ENCODE measurements at places on chromosomes 2 and 18.

- no peak for DNase-seq
These were observed 50.0 kb downstream of the SH3RF3 start for GRCh38 chr2:109178968-109179367.

DNA sequence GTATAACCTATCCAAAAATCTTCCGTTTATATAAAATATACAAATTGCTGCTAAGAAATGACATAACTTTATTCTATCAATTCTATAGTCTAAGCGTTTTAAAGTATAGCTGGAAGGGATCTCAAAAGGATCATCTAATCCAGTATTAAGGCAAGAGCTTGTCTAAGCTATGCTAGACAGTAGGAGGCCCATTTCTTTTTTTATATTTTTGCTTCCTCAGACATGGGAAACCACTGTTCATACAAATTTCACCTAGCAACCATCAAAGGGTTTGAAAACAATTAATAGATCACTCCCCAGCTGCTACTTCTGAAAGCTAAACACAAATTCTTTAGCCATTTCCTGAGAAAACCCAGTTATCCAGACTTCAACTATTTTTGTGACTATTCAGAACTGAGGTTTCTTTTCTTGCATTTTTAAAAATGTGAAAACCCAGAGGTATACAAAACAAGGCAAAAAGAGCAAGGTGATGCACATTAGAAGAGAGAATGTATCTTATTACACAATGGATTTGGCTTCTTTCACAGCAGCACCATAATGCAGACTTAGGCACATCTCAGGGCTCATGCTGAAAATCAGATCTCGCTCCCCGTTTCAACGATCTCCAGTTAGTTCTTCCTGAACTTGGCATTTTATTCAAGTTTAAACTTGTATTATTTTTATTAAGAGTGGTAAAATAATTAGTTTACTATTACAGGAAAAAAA is 274.4 kb downstream of the LRP1B start:
- DNase-seq = no peak

GRCh38 chr18:79046522-79046921 is 22.7 kb upstream of the ATP9B start:
- no peak for DNase-seq

DNA sequence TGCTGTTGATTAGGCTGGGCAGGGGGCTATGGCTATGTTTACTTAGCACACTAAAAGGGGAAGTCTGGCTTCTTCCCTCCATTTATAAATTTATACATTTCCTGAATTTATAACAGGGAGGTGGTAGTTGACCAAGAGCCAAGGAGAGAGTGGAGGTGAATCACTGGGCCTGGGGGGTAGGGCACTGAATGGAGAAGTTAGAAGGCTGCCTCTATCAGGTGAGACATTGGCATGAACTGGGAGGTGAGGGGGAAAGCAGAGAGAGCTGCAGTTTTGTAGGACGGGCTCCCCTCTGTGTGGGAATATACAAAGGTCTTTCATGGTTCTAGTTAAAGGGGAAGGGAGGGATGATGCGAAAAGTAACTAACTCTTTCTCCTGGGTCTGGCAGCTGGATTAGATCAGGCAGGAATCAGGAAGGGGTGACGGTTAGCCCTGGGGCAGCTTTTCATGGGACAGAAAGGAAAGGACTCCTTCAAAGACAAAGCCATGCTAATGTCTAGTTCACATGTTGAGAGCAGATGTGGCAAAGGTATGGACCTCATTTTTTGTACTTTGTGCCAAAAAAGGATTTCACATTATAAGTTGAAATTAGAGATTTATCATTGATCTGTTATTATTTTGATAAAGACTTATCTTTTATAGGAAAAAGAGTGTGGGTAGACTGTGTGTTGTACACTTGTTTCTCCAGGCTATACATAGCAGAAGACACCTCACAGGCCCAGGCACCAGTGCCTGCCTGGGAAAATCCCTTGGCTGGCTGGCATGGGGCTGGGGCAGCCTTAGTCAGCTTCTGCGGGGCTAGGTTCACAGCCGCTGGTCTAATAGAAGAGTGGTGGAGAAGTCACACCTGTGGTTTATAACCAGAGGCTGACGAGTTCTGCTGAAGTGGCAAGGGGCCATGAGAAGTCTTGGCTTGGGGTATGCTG is 158.7 kb downstream of the CLIP4 start:
- no peak for DNase-seq

DNA sequence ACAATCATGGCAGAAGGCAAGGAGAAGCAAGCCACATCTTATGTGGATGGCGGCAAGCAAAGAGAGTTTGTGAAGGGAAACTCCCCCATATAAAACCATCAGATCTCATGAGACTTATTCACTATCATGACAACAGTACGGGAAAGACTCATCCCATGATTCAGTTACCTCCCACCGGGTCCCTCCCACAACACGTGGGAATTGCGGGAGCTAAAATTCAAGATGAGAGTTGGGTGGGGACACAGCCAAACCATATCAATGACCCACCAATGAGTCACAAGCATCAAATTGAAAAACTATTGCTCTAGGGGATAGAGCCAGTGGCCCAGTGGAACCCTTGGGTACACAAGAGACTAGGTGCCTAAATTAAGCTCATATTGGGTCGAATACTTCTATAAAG is 157.4 kb downstream of the FBXO15 start:
- no peak for DNase-seq

DNA sequence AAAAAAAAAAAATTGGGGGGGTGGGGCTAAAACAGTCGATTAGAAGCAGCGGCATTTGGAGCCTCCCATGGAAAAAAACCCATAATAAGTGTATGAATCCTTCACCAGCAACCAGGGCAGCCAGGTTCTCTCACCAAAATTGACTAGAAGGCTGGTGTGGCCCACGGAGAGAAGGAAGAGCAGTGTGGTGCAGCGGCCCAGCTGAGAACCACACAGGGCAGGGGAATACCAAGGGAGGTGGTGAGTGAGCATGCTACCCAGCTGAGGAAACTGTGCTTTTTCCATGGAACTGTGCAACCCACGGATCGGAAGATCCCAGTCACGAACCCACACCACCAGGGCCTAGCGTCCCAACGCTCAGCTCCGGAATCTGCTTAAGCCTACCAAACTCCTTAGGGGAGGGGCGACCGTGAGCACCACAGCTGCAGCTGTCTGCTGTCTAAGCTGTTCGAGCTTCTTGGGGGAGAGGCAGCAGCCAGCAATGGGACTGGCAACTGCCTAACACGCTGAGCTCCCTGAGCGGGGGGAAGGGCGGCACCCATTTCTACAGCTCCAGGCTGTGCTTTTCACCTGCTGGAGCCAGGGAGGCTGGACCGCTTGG is 1037.2 kb upstream of the ACVR2A start:
- no peak for DNase-seq

- no peak for DNase-seq
These were observed 73.7 kb upstream of the ZNF516 start for GRCh38 chr18:76568731-76569130.

GRCh38 chr2:73718851-73719621 is 18.1 kb downstream of the TPRKB start:
- no peak for DNase-seq

- no peak for DNase-seq
These were observed 50.8 kb downstream of the EMILIN2 start for GRCh38 chr18:2897448-2898185.

DNA sequence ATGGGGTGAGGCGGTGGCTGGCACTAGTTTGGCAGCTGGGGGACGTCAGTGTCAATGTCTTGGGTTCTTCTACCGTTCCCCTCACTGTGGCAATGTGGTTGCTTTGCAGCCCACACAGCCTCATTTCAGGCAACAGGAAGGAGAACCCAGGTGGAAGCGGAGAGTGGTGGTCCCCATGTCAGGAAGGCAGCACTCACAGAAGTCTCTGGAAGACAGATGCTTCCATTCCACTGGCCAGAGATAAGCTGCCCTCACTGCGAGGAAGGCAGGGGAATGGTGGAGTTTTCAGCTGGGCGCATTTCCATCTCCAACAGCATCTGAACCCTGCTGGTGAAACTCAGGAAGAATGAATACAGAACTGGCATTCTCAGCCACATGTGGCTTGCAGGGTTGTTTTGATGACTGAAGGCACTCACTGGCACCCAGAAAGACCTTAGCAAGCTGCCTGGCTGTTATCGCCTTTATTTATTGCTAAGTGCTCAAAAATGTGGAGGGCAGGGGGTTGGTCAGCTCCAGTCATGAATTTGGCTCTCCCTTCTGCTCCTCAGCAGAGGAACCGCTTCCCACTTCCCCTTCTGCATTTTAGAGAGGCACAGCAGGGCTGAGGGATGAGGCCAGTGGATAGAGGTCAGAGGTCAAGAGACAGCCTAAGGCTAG is 19.4 kb downstream of the KCNIP3 start:
- no peak for DNase-seq

GRCh38 chr18:67279988-67280387 is 236.5 kb downstream of the DSEL start:
- no peak for DNase-seq

DNA sequence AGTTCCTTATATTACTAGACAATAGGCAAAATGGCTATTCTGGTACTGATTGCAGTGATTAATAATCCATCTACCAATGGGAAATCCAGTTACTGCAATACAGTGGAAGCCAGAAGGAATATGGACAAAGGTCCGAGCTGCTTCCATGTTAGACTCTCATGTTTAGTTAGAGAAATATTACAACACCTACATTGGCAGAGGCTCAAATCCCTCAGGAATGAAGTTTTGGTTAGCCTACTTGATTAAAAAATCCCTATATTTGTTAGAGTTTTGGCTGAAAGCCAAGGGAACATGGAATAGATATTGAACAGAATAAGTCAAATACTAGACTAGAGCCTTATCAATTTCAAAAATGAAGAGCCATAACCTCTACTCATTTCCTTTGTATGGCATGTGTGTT is 48.5 kb downstream of the ARL6IP6 start:
- DNase-seq = no peak

GRCh38 chr2:107132070-107132469 is 246.1 kb upstream of the ST6GAL2 start:
- DNase-seq = no peak

DNA sequence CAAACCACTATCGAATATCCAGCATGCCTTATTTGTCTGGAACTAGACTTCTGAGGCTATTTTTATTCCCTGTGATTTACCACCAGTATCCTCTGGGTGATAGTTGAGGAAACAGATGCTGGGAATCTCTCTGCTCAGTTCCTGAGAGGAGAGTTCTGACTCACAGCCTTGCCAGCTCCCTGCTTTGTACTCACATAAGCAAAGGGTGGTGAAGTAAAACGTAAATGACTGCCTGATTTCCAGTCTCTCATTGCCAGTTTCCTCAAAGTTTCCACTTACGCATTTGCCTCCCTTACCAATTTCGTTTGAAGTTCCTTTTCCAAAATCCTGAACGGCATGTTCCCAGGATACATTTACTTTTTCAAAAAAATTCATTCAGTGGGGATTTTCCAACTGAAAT is 69.2 kb upstream of the HNRNPA3 start:
- no peak for DNase-seq

- DNase-seq = no peak
These were observed 27.7 kb downstream of the FAM110C start for GRCh38 chr2:18402-19271.

DNA sequence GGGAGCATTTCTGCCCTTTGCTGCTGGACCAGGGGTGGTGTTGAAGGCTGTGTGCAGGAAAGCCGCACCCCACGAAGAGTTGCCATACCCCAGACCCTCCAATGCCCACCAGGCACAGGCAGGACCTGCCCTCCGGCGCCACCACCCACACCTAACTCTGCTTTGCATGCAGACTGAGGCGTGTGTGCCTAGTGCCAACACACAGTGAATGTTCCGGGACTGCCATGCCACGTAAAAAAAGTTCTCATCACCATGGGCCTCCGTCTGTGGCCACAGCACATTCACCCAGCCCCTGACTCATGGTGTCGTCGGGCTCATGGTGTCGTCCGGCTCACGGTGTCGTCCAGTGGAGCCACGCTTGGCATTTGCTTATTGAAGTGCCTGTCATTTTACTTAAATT is 184.9 kb upstream of the RAB6C start:
- no peak for DNase-seq

- no peak for DNase-seq
These were observed 419.3 kb downstream of the SPAG16 start for GRCh38 chr2:213703406-213704098.

GRCh38 chr2:211248841-211249240 is 692.4 kb downstream of the CPS1 start:
- no peak for DNase-seq

DNA sequence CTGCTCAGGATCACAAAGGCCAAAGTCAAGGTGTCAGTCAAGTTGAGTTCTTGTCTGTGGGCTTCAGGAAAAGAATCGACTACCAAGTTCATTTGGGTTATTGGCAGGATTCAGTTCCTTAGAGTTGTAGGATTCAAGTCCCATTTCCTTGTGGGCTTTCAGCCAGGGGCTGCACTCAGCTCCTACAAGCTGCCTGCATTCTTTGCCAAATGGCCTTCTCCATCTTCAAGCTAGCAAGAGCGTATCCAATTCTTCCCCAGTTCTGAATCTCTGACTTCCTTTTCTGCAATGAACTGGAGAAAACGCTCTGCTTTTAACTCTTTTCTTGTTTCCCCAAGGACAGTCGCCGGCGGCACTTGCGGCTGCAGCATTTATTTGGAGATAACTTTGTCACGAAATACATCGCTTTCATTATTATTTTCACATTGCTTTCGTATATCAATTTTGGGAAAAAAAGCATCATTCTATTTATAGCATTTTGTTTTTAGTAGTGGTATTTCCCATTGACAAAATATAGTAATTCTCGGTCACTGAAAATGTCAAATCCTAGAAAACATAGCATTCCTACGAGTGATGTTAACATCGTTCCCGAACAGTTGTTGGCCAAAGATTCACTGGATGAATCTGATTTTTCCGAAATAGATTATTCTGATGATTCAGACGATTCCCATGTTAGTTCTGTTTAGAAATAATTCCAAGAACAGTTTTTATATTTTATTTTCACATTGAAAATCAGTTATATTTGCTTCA is 59.6 kb upstream of the SERPINE2 start:
- DNase-seq = no peak

- no peak for DNase-seq
These were observed 310.8 kb upstream of the MGAT5 start for GRCh38 chr2:133943108-133943507.

DNA sequence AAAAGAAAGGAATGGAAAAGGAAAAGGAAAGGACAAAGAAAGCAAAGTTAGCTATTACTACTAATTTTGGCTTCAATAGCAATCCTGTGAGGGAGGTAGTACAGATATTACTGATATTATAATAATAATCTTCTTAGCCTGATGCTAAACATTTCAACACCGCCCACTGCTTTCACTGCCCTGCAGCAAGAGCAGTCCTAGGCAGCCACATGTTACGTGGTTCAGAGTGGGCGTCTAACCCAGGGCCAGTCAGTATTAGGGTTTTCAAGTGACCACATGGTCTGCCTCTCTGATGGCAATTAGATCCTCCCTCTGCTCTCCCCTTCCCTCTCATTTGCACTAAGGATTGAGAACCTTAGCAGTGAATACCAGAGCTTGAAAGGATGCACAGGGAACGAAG is 83.7 kb upstream of the ZNF397 start:
- DNase-seq = no peak

GRCh38 chr2:134079373-134079772 is 174.5 kb upstream of the MGAT5 start:
- no peak for DNase-seq

- no peak for DNase-seq
These were observed 356.6 kb upstream of the CELF4 start for GRCh38 chr18:37922162-37922561.

All from activated T-cell treated with anti-CD3 and anti-CD28 coated beads for 1 hour (primary cell).